ENCODE measurements at places on chromosomes 11 and 22.

DNA sequence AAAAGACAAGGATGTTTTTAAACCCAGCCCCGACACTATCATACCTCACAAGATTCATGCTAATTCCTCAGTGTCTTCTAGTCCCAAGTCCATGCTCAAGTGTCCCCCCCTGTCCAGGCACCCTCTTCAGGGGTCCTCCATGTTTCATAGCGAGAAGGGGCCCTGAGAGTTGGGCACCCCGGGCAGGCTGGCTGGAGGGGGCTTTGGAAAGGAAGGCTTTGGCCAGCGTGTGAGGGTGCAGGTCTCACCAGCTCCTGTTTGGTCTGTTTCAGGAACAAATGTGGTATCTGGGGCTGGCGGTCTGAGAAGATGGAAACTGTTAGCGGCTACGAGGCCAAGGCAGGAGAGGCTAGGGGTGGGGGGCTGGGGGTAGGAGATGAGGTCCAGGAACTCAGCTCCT lies 4.5 kb upstream of the SSH3 start:
- DNase-seq = no peak

GRCh38 chr22:33247758-33248157 lies 189.6 kb upstream of the SYN3 start:
- peak; percentile 8 for DNase-seq

DNA sequence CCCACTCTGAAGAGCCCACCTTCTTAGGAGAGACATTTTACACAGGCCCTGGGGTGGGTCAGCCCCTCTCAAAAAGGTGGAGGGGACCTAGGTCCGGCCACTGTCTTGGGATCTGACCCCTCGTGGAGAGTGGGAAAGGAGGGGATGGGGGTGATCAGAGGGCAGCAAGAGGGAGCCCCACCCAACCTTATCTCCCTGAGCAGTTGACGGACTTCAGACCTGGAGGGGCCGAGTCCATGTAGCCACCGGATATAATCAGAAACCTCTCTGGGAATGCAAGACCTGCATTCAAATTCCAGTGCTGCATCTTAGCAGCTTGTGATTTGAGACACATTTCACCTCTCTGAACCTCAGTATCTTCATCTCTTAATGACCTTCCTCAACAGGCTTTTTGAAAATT lies 44.0 kb downstream of the TP53I11 start:
- DNase-seq = no peak

DNA sequence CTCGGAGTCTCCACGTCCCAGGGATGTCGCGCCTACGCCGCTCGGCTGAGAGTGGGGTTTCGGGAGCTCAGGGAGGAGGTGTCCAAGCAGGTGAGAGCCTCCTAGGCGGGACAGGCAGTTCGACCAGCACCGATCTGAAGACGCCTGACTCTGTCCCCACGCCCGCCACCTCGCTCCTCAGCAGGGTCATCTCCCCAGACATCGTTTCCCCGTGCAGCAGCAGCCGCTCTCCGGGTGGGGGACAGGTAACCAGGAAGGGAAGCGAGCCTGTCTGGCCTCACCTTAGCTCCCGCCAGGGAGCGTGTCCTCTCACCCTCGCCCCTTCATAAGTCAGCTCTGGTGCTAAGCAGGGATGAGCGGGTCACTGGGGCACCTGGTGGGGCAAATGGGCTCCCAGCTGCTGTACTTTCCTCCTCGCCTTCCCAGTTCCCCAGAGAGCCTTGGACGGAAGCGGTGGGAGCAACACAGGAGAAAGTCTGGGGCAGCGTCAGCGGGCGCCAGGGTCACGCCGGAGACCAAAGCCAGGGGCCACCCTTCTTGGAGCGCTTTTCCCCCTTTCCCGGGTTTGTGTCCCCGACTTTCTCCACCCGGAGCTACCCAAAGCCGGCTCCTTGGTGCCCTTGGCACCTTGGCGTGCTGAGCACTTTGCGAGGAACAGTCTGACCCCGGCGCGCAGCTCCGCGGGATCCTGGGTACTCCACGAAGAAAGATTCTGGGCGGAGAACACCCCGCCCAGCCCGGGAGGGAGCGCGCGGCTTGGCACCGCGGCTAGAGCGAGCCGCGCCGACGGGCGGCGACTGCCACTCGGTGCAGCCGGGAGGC lies 1.6 kb downstream of the SPON1 start:
- no peak for DNase-seq

DNA sequence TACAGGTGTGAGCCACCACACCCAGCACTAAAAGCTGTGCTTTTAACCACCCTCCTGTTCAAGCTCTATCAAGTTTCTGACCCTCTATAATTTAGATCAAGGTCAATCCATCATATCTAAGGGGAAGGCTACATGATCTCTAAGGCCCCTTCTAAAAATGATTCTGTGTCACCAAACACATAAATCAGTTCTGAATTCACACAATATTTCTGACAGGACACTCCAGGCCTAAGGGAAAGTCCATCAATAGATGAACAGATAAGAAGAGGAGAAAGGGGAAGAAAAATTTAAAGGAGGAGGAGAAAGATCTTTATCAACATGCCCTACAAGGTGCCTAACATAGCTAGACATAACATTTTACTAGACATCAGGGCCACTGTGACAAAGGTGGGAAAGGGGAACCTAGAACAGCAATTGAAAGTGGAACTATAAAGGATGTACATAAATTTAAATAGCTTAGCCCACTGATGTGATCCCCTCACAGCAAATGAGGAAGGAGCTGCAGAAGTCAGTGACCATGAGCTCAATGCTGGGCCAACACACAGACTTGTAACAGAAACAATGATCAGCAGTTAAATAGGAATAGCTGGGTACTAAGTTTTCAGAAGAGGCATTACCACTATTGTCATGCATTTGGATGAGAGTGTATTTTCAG lies 4.7 kb downstream of the PRCP start:
- no peak for DNase-seq

DNA sequence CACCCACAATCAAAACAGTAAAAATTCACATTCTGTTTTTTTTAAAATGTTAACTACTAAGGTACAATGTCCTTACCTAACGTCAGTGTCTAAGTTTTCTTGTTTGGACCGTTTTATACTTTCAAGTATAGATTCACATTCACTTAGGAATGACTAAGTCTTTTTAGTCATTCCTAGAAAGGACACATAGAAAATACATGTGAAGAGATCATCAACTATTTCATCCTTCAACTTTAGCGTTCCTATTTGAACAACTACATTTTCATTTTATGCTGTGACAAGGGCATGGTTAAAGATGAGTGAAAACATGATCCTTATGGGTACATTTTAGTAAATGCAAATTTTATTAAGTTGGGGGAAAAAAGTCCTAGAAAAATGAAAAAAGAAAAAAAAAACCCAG lies 62.8 kb downstream of the DDX10 start:
- DNase-seq = no peak

GRCh38 chr22:29079218-29079901 lies 6.5 kb downstream of the KREMEN1 start:
- no peak for DNase-seq

DNA sequence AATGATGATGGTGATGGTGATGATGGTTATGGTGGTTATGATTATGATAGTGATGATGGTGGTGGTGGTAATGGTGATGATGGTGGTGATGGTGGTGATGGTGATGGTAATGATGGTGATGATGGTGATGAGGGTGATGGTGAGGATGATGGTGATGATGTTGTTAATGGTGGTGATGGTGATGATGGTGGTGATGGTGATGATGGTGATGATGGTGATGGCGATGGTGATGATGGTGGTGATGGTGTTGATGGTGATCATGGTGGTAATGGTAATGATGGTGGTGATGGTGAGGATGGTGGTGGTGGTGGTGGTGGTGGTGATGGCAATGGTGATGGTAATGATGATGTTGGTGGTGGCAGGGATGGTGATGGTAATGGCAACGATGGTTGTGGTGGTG lies 1222.5 kb downstream of the BRD1 start:
- DNase-seq = no peak

GRCh38 chr22:36682811-36683210 lies 20.7 kb downstream of the CACNG2 start:
- DNase-seq = no peak

DNA sequence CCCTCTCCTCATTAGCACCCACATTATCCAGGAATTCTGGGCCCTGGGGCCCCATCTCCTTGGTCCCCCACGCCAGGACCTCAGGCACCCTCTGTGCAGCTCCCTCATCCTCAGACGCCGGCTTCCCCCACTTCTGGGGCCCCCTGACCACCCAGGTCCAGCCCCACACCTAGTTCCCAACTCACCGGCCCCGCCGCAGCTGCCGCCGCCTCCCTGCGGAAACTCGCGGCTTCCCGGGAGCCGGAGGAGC lies at the start of gene PCSK7:
Gene PCSK7 (minus strand): TSS at position 232 of the 250 bp plus-strand sequence. CDS start 2,229 bp downstream, outside the sequence.
- no peak for DNase-seq

- DNase-seq = no peak
Measured at GRCh38 chr11:72745925-72746550, 6.2 kb downstream of the ARAP1 start.

DNA sequence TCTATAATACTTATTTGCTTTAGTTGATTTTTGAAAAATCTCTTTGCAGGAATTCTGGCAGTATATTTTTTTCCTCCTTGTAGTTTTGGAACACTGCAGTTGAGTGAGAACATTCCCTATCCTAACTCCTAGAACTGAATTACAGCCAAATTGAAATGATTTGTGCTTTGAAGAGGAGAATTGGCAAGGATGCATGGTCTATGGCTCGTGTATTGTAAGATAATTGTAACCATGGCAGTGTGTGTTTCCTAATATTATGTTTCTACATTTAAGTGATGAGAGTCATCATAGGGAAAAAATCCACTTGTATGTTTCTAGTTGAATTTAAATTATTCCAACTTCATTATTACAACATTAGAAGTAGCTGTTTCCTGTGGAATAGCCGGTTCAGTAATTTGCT lies 80.9 kb upstream of the MYO18B start:
- DNase-seq = no peak

GRCh38 chr11:99229544-99229943 lies 208.8 kb downstream of the CNTN5 start:
- no peak for DNase-seq

DNA sequence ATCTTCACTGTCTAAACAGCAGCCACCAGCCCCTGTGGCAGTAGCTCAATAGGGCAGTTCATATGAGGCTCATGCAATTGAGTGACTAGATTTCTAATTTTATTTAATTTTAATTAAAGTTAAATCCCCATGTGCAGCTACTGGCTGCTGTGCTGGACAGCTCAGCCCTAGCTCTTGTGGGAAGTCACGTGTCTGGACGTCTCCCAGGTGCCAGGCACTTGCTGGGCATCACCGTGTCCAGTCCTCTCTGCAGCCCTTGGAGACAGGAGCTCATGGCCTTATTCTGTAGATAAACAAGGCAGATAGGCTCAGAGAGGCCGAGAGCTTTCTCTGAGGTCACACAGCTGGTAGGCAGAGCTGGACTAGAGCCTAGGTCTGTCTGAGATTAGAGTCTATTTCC lies 95.0 kb downstream of the ARHGAP8 start:
- no peak for DNase-seq

- no peak for DNase-seq
Measured at GRCh38 chr11:92915551-92915950, 53.9 kb upstream of the MTNR1B start.

DNA sequence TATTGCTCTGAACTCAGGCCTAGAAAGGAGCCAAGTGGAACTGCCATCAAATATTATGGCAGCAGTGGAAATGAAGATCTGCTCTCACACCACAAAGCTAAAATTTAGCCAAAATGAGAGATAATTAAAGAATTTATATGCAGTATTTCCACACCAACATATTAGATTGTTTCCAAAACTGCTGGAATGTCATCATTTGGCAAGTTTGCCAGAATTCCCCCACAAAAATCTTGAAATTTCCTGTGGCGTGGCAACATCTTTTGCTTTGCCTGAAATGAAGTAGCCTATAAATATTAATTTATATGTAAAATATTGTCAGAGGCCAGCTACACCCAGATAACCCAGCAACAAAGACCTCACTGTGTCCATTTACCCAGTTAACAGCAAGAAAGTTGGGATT lies 13.8 kb downstream of the C11orf71 start:
- DNase-seq = peak; percentile 57

Data from fibroblast of upper back skin (primary cell).